ENCODE measurements at places on chromosomes 11 and 22. TPM values are rescaled to one million over a fixed set of nuclear protein-coding genes. Genes with fewer than 3 reads are reported as not detected.

DNA sequence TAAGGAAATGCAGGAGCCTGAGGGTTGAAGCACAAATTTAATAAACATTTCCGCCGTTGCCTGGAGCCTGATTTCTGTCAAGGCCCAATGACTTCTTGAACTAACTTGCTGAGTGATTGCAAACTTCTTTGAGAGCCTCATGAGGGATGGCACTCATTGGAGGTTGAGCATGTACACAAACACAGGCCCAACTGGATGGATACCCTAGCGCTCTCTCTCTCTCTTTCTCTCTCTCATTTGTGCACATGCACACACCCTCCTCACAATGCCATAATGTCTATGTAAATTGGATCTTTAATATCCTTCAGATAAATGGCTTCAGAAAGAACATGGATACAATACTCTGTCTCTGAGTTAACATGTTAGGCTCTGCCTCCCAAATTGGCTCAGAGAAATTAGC lies 597.7 kb upstream of the CADM1 start:
- H3K27me3 ChIP-seq = no peaks in the 10 kb centered on the region
- no peaks in the 10 kb centered on the region for H3K36me3 ChIP-seq
- H3K4me1 ChIP-seq = no peaks in the 10 kb centered on the region
- no peak overlapping the region for H3K4me3 ChIP-seq
- no peak overlapping the region for H3K27ac ChIP-seq
- DNase-seq = no peak

GRCh38 chr11:124799348-124800225 lies 619 bp downstream of the MSANTD2 start:
- peak overlapping the region; percentile 100 for H3K4me3 ChIP-seq
- peak overlapping the region; percentile 92 for H3K27ac ChIP-seq
- no peaks in the 10 kb centered on the region for H3K36me3 ChIP-seq

DNA sequence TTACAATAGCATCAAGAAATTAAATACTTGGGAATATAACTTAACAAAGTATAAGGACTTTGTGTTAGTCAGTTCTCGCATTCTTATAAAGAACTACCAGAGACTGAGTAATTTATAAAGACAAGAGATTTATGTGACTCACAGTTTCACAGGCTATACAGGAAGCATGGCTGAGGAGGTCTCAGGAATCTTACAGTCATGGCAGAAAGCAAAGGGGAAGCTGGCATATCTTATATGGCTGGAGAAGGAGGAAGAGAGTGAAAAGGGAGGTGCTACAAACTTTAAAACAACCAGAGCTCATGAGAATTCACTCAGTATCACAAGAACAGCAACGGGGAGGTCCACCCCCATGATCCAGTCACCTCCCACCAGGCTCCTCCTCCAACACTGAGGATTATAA lies 32.0 kb upstream of the CCDC134 start:
- DNase-seq = no peak
- H3K27ac ChIP-seq = no peak overlapping the region
- H3K36me3 ChIP-seq = no peaks in the 10 kb centered on the region

GRCh38 chr11:58070585-58070984 lies 39.8 kb downstream of the OR6Q1 start:
- no peaks in the 10 kb centered on the region for H3K27me3 ChIP-seq
- H3K4me3 ChIP-seq = no peak overlapping the region
- H3K27ac ChIP-seq = no peak overlapping the region
- H3K36me3 ChIP-seq = no peaks in the 10 kb centered on the region

GRCh38 chr11:32630844-32631243 lies 47.2 kb downstream of the EIF3M start:
- no peaks in the 10 kb centered on the region for H3K4me1 ChIP-seq
- no peak overlapping the region for H3K27ac ChIP-seq
- H3K4me3 ChIP-seq = no peak overlapping the region

GRCh38 chr11:46326813-46327416 lies 20.3 kb upstream of the DGKZ start:
- H3K27me3 ChIP-seq = peaks cover 8% of the 10 kb centered on the region
- no peak for DNase-seq
- H3K4me1 ChIP-seq = no peaks in the 10 kb centered on the region
- peaks cover 5% of the 10 kb centered on the region for H3K36me3 ChIP-seq

Gene MS4A15
- not detected for total RNA-seq

DNA sequence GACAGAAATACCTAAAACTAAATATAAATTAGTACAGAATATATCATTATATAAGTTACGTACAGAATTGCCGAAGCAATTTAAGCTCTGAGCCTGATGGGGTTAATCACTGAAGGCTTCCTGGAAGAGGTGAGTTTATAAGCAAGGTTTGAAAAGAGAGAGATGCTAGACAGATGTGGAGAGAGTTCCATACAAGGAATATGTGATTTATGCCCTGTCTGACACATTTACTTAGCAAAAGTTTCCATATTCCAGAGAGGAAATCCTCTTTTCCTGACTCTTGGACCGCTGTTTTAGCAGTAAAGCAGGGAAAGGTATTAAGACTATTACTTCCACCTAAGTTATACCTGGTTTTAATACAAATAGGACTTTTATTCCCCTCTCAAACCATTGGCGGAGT lies 65.1 kb downstream of the DBX1 start:
- no peak for DNase-seq
- peaks cover 20% of the 10 kb centered on the region for H3K4me1 ChIP-seq
- H3K27me3 ChIP-seq = no peaks in the 10 kb centered on the region
- H3K4me3 ChIP-seq = no peak overlapping the region
- H3K36me3 ChIP-seq = peaks cover 38% of the 10 kb centered on the region

GRCh38 chr11:59216641-59217564 lies 4.2 kb upstream of the MPEG1 start:
- H3K36me3 ChIP-seq = no peaks in the 10 kb centered on the region
- peak; percentile 72 for DNase-seq
- no peaks in the 10 kb centered on the region for H3K27me3 ChIP-seq
- H3K4me1 ChIP-seq = peaks cover 6% of the 10 kb centered on the region
- H3K27ac ChIP-seq = peak overlapping the region; percentile 72

DNA sequence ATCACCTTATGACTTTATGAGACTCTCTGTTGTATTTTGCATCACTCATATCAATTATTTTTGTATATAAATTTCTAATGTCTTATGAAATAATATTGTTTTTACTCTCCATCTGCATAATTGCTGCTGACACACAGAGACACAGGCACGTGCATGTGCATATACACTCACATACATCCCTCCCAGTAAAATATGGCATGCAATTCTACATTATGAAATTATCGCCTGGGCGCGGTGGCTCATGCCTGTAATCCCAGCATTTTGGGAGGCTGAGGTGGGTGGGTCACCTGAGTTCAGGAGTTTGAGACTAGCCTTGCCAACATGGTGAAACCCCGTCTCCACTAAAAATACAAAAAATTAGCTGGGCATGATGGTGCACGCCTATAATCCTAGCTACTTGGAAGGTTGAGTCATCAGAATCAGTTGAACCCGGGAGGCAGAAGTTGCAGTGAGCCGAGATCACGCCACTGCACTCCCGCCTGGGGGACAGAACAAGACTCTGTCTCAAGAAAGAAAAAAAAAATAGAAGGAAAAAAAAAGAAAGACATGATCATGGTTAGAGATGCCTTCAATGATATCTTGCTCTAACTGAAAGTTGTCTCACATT lies 96.7 kb upstream of the LUZP2 start:
- H3K4me1 ChIP-seq = no peaks in the 10 kb centered on the region
- DNase-seq = no peak
- H3K27ac ChIP-seq = no peak overlapping the region
- no peaks in the 10 kb centered on the region for H3K27me3 ChIP-seq
- H3K36me3 ChIP-seq = no peaks in the 10 kb centered on the region
- no peak overlapping the region for H3K4me3 ChIP-seq

DNA sequence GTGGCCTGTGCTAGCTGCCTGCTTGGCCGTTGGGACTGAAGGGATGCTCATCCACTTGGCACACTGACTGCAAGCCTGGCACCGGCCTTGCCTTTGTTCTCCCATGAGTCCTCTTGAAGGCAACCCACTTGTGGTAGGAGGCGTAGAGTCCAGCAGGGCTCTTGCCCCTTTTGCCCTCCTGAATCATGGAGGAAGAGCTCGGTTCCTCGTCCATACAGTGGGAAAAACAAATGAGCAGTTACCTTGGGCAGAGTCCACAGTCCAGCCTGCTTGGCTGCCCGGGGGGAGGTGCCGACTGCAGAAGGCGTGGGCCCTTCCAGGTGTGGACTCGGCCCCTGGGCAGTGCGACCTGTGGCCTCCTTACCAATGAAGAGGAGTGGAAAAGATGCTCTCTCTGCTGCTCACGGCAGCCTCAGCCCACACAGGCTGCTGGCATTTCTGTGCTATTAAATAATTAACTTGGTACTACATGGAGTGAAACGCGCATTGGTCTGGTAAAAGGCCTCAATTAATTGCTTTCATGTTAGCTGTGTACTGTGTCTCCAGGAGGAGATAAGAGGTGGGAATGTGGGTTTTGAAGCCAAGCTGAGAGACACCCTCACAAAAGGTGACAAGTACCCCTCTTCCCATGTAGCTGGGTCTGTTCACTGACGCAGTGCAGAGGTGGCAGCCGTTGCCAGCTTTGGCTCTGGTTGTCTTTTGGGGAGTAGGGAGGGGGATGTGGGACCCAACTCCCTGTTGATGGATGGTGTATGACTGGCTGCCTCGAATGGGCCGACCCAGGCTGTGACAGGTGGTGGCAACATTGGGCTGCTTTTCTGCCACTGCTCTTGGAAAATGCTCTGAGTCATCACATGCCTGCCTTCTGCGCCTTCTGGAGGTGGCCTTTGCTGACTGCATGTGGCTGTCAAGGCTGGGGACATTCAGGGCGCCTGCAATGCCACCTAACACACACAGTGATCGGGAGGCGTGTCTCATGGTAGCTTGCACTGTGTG lies 26.8 kb upstream of the B3GAT1 start:
- H3K27ac ChIP-seq = no peak overlapping the region
- H3K4me3 ChIP-seq = no peak overlapping the region
- H3K36me3 ChIP-seq = no peaks in the 10 kb centered on the region
- no peaks in the 10 kb centered on the region for H3K27me3 ChIP-seq

DNA sequence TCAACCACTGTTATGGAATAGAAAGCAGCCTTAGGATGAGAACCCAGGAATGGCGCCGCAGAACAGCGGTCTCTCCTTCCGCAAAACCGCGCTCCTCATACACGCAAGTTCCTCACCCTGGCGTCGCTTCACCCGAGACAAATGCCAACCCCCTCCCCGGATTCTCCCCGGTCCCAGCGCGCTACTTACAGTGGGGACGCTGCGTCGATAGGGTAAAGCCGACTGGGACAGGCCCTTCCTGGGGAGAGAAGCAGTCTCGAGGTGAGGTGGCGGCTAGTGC lies 287 bp downstream of the RPS13 start:
- peak overlapping the region; percentile 83 for H3K27ac ChIP-seq
- peaks cover 45% of the 10 kb centered on the region for H3K4me1 ChIP-seq
- H3K27me3 ChIP-seq = no peaks in the 10 kb centered on the region
- no peak for DNase-seq

Gene BIRC3
- 0.58 TPM for total RNA-seq

DNA sequence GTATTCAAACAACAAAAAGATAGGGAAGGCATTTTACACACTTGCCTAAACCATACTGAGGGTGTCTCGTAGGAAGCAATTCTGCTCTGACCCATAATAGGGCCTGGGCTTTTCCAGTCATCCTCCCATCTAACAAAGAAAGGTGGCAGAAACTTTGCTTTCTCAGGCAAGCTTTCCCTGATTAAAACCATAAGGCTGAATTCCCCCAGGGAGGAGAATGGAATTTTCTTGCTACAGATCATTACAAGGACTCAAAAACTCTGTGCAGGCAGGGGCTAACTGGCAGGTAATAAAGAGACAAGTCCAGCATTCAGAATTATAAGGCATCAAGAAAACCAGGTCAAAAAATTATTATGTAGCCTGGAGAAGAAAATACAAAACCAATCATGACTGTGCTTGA lies 90.4 kb downstream of the RBFOX2 start:
- no peak for DNase-seq
- peaks cover 19% of the 10 kb centered on the region for H3K4me1 ChIP-seq
- H3K4me3 ChIP-seq = no peak overlapping the region
- peaks cover 13% of the 10 kb centered on the region for H3K36me3 ChIP-seq
- no peaks in the 10 kb centered on the region for H3K27me3 ChIP-seq

- DNase-seq = no peak
- H3K27me3 ChIP-seq = no peaks in the 10 kb centered on the region
- H3K27ac ChIP-seq = no peak overlapping the region
- no peak overlapping the region for H3K4me3 ChIP-seq
Measured at GRCh38 chr22:28413612-28414399, 265.8 kb downstream of the TTC28 start.

Gene MS4A8
- 7.9 TPM for total RNA-seq

Data from stomach (tissue), 19 donors.